Naive B cell (primary cell): ENCODE measurements at places on chromosomes 3 and 15.

DNA sequence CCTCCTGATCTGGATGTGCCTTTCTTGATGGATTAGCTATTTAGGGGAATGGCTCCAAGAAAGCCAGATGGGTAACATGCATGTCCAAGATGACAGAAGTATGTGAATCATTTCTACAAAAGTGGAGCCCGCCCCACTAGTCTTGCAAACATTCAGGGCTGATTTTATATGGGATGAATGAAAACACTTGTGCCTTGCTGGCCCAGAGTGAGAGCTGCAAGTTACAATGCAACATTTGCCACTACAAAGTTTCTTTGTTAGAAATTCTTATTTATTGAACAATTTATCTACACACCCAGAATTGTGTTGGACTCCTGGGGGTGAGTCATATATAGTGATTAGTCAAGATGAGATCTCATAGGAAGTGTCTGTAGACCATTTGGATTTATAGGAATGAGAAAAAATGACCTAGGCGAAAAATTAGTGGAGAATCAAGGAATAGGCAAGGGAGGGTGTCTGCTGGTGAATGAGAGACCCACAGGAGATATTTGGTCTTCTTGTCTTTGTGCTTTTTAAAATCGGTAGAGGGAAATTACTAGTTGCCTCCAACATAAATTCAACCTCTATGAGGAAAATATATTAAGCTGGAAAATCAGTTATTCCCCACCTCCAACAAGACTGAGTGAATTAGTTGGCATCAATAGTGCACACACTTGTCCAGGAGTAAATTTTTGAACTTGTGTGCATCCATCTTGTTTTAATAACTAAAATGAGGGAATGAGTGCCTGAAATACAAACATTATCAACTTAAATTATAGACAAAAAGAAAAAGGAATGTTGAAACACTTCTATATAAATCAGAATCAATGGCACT, 53.5 kb upstream of the DCBLD2 start:
- H3K4me3 ChIP-seq = no peak overlapping the region
- H3K4me1 ChIP-seq = no peaks in the 10 kb centered on the region
- no peak overlapping the region for H3K27ac ChIP-seq
- H3K27me3 ChIP-seq = peaks cover 3% of the 10 kb centered on the region
- H3K36me3 ChIP-seq = no peaks in the 10 kb centered on the region

- no peaks in the 10 kb centered on the region for H3K36me3 ChIP-seq
- DNase-seq = no peak
- no peaks in the 10 kb centered on the region for H3K4me1 ChIP-seq
- H3K27ac ChIP-seq = no peak overlapping the region
- H3K4me3 ChIP-seq = no peak overlapping the region
- H3K27me3 ChIP-seq = no peaks in the 10 kb centered on the region
Measured at GRCh38 chr3:21944251-21944650, 193.2 kb upstream of the ZNF385D start.

GRCh38 chr3:43279532-43279931, 6.8 kb upstream of the SNRK start:
- no peaks in the 10 kb centered on the region for H3K36me3 ChIP-seq
- H3K27me3 ChIP-seq = peaks cover 9% of the 10 kb centered on the region
- H3K4me1 ChIP-seq = peaks cover 9% of the 10 kb centered on the region
- no peak for DNase-seq

DNA sequence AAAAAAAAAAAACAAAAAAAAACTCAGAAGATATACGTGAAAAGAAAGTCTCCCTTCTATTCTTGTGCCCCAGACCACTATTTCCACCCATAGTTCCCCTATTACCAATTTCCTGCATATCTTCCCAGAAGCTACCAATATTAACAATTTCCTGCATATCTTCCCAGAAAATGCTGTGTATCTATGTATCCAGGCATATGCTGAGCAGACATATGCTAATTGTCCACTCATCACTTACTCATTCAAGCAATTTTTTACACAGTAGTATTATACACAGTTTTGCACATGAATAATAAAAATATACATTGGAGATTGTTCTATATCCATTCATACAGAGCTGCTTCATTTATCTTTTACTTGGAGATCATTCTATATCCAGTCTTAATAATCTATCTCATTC, 12.6 kb upstream of the SLMAP start:
- no peaks in the 10 kb centered on the region for H3K4me1 ChIP-seq
- no peak overlapping the region for H3K4me3 ChIP-seq
- H3K27ac ChIP-seq = no peak overlapping the region
- H3K27me3 ChIP-seq = peaks cover 6% of the 10 kb centered on the region
- H3K36me3 ChIP-seq = no peaks in the 10 kb centered on the region
- DNase-seq = no peak

DNA sequence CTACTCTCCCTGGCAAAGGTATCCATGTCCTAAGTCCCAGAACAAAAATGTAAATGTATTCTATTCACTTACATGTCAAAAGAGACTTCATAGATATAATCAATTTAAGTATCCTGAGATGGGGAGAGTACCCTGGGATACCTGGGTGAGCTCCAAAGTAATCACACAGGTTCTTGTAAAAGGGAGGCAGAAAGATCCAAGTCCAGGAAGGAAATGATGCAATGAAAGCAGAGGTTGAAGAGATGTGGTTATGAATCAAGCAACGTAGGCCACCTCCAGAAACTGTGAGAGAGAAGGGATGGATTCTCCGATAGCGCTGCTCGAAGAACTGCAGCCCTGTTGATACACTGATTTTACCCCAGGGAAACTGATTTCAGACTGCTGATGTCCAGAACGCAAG, 93.9 kb upstream of the VGLL3 start:
- H3K4me1 ChIP-seq = peaks cover 9% of the 10 kb centered on the region
- no peak for DNase-seq
- H3K27me3 ChIP-seq = peaks cover 2% of the 10 kb centered on the region
- H3K27ac ChIP-seq = no peak overlapping the region

GRCh38 chr3:66073464-66074141, 34.9 kb upstream of the MAGI1 start:
- H3K4me3 ChIP-seq = no peak overlapping the region
- DNase-seq = no peak
- H3K27me3 ChIP-seq = no peaks in the 10 kb centered on the region
- no peak overlapping the region for H3K27ac ChIP-seq

GRCh38 chr15:101068523-101068960, 149.4 kb downstream of the LRRK1 start:
- peaks cover 4% of the 10 kb centered on the region for H3K4me1 ChIP-seq
- no peaks in the 10 kb centered on the region for H3K27me3 ChIP-seq
- H3K27ac ChIP-seq = no peak overlapping the region
- H3K4me3 ChIP-seq = no peak overlapping the region

DNA sequence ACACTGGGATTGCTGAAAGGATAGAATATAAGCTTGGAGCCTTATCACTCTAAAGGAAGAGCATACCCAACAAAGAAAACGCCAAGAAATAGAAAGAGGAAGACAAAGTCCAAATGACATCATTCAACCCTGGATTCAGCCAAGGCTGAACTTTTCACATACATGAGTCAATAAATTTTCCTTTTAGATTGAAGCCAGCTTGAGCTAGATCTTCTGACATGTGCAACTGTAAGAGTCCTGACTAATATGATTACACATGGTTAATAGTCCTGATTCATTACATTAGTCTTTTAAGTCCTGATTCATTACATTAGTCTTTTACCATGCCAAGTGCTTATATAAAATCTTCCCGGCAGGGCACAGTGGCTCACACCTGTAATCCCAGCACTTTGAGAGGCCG, 13.6 kb upstream of the DENND6A start:
- H3K4me3 ChIP-seq = no peak overlapping the region
- H3K27ac ChIP-seq = no peak overlapping the region
- DNase-seq = no peak
- H3K4me1 ChIP-seq = peaks cover 2% of the 10 kb centered on the region

DNA sequence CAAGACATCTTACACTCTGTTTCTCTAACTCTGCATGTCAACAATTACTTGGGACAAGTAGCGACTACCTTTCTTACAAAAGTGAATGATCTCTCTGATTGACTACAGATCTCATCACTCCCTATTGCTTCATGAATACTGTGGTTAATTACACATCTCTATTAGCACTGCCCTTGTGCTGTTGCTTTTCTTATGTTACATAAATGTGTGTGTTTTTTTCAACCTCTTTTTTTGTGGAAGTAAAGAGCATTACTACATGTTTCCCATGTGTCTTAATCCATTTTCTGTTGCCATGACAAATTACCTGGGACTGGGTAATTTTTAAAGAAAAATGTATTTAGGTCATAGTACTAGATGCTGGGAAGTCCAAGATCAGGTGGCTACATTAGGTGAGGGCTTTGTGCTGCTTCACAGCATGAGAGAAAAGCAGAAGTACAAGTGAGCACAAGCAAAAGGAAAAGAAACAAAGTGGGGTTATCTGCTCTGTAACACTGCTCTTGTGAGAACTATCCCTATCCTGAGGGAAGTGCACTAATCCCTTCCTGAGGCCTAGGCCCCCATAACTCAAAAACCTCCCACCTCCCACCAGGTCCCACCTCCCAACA, 298.2 kb upstream of the SATB1 start:
- H3K4me3 ChIP-seq = no peak overlapping the region
- no peaks in the 10 kb centered on the region for H3K27me3 ChIP-seq
- H3K36me3 ChIP-seq = no peaks in the 10 kb centered on the region
- H3K27ac ChIP-seq = peak overlapping the region; percentile 37

GRCh38 chr3:154852515-154852914, 227.6 kb upstream of the MME start:
- H3K27me3 ChIP-seq = no peaks in the 10 kb centered on the region
- H3K4me3 ChIP-seq = no peak overlapping the region
- H3K27ac ChIP-seq = no peak overlapping the region
- no peak for DNase-seq
- no peaks in the 10 kb centered on the region for H3K4me1 ChIP-seq

DNA sequence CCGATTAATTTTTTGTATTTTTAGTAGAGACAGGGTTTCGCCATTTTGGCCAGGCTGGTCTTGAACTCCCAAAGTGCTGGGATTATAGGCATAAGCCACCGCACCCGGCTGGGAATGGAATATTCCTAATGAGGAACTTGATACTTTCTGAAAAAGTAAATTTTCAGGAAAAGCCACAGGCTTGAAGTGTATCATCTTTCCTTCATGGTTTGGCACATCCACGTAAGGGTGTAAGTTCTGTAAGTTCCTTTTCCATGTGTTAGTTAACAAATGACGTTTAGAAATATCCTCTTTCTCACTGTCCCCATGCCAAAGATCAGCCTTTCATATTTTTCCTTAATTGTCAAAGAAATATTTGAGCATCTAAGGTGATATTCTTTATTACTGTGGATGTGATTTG, 24.9 kb downstream of the TMEM45A start:
- no peaks in the 10 kb centered on the region for H3K36me3 ChIP-seq
- no peak overlapping the region for H3K4me3 ChIP-seq
- H3K4me1 ChIP-seq = no peaks in the 10 kb centered on the region
- no peaks in the 10 kb centered on the region for H3K27me3 ChIP-seq
- H3K27ac ChIP-seq = no peak overlapping the region

DNA sequence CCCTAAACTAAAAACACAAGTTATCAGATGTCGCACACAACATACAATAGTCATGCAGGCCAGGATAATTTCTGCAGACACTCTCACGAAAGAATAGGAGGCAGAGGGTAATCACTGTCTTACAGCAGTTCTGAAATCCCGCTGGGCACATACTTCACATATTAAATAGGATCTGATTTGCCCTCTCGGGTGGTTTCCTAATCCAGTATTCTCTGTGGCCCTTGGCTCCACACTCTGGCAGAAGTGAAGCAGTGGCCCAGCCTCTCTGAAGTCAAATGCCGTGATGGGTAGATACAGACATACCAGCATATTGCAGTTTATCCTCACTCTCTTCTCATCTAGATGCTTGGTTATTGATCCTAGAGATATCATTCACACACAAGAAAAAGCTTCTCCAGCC, 19.0 kb downstream of the GADL1 start:
- H3K36me3 ChIP-seq = no peaks in the 10 kb centered on the region
- no peak overlapping the region for H3K4me3 ChIP-seq

- H3K27ac ChIP-seq = no peak overlapping the region
- peaks cover 25% of the 10 kb centered on the region for H3K36me3 ChIP-seq
- DNase-seq = no peak
- H3K27me3 ChIP-seq = peaks cover 18% of the 10 kb centered on the region
Measured at GRCh38 chr3:27553886-27554540, 69.8 kb upstream of the SLC4A7 start.

DNA sequence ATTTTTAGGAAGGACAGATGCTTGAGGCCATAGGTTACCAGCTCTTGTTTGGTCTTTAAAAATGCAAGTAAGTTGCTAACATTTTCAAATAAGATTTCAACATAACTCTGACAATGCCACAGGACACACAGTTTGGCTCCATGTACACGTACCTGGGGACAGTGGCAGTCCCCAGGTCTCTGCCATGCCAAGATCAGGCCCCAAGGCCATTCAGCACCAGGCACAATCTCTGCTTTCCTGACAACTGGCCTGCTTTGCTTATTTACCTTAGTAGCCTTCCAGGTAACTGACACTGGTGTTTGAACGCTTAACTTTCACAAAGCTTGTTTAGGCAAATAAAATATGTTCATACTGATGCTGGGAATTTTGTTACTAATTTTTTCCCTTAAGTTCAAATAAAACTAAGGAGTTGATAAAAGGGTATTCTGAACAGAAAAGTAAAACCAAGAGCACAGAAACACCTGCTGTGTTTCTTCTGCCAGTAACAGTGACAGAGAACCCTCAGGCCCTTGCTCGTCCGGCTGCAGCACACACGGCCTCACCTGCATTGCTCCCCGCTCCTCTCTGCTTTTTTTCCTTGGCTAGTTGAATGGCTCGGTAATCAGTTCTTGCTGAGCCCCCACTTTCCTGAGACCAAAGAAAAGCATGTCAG, 16.5 kb downstream of the ZXDC start:
- H3K36me3 ChIP-seq = peaks cover 13% of the 10 kb centered on the region
- no peak for DNase-seq
- H3K4me3 ChIP-seq = no peak overlapping the region
- H3K4me1 ChIP-seq = no peaks in the 10 kb centered on the region
- no peaks in the 10 kb centered on the region for H3K27me3 ChIP-seq
- no peak overlapping the region for H3K27ac ChIP-seq

- no peak overlapping the region for H3K27ac ChIP-seq
- DNase-seq = no peak
- no peaks in the 10 kb centered on the region for H3K4me1 ChIP-seq
Measured at GRCh38 chr3:74167926-74168325, 446.5 kb downstream of the CNTN3 start.

DNA sequence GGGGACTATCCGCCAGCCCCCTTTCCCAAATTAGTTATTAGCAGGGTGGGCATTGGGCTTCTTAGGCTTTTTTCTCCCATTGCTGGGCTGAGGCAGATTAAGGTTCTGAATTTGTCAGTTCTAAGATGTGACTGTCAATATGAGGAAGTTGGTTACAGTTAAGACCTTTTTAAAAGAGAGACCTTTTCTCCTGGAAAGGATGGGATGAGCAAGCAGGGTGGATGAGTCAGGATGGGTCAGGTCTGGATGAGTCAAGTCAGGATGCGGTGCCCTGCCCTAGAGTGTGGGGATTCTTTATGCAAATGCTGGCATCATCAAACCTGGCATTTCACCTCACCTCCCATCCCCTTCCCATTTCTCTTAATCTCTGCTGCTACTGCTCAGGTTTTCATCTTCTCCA, 1.9 kb downstream of the AEN start:
- DNase-seq = no peak
- peaks cover 7% of the 10 kb centered on the region for H3K36me3 ChIP-seq
- peaks cover 53% of the 10 kb centered on the region for H3K4me1 ChIP-seq
- peak overlapping the region; percentile 95 for H3K27ac ChIP-seq
- H3K4me3 ChIP-seq = peak overlapping the region; percentile 89
